KG1 (cell line): ENCODE measurements at places on chromosomes 16 and 17.

- no peak for DNase-seq
These were observed 44.4 kb upstream of the SCNN1B start for GRCh38 chr16:23257682-23258081.

DNA sequence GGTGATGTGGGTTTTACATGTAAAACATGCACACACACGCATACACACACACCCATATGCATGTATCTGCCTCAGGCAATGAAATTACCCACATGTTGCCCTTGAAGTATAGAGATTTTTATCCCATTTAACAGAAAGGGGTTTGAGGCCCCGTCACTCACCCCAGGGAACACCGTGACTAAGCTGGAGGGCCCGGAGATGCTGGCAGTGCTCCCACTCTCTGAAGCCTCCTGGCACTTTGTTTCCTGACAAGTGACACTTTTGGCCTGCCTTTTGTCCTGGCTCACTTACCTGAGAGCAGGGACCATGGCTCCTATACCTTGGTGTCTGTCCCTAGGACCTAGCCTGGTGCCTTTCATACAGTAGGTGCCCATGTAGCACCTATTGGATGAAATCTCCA is 50.0 kb upstream of the TNRC6C start:
- no peak for DNase-seq

DNA sequence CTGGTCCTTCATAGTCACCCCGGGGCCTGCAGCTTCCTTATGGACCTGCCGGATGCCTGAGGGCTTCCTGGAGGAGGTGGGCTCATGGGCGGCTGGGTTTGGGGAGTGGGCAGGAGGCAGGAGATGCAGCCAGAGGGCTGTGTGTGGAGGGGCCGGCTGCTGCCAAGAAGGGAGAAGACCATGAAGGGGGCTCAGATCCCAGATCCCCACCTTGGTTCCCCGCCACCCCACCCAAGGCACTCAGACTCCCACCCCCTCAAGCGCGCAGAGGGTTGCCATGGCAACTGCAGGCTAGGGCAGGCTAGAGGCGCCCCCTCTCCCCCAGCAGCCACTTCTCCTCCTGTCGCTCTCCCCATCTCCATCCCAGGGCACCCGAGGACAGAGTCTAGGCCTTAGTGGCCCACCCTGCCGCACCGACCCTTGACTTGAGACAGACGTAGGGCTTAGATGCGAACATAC is 104.5 kb downstream of the CRLF3 start:
- no peak for DNase-seq

DNA sequence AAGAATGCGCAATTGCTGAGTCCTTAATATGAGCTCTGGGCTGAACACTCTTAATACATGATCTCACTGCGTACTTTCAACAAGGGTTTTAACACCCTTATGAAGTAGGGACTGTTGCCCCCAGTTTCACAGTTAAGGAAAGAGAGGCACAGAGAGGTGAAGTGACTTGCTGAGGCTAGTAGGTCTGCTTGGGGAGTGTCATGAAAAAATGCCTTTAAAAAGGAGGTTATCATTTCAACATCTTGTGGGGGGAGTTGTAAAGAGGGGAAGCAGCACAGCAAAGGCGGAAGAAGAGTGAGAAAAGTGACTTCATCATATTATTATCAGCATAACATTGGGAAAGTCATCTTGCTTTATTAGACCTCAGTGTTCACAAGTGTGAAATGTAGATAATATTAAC is 2.1 kb downstream of the CCL4L2 start:
- DNase-seq: no peak

GRCh38 chr17:8187517-8188262 is 2.3 kb downstream of the BORCS6 start:
- DNase-seq: peak; percentile 55

GRCh38 chr17:57284583-57284982 is 28.3 kb downstream of the MSI2 start:
- DNase-seq: no peak
